Esophagus muscularis mucosa (tissue), 4 donors: ENCODE measurements at places on chromosomes 3 and 15. TPM values are rescaled to one million over a fixed set of nuclear protein-coding genes. Genes with fewer than 3 reads are reported as not detected.

GRCh38 chr3:189038773-189039745 is 132.7 kb upstream of the TPRG1 start:
- DNase-seq: no peak

GRCh38 chr15:25796395-25796794 is 66.7 kb downstream of the ATP10A start:
- DNase-seq: peak; percentile 34

- DNase-seq: no peak
These were observed 17.9 kb downstream of the ARHGEF3 start for GRCh38 chr3:56783644-56784447.

- DNase-seq: no peak
These were observed 54.5 kb upstream of the XRN1 start for GRCh38 chr3:142502187-142502985.

SERINC4 gene
- not detected for total RNA-seq

GOLGA6L24 gene
- not detected for total RNA-seq
